ENCODE measurements at places on chromosomes 12 and 14.

- no peak for DNase-seq
Measured at GRCh38 chr14:64634558-64634957, 69.7 kb upstream of the PLEKHG3 start.

DNA sequence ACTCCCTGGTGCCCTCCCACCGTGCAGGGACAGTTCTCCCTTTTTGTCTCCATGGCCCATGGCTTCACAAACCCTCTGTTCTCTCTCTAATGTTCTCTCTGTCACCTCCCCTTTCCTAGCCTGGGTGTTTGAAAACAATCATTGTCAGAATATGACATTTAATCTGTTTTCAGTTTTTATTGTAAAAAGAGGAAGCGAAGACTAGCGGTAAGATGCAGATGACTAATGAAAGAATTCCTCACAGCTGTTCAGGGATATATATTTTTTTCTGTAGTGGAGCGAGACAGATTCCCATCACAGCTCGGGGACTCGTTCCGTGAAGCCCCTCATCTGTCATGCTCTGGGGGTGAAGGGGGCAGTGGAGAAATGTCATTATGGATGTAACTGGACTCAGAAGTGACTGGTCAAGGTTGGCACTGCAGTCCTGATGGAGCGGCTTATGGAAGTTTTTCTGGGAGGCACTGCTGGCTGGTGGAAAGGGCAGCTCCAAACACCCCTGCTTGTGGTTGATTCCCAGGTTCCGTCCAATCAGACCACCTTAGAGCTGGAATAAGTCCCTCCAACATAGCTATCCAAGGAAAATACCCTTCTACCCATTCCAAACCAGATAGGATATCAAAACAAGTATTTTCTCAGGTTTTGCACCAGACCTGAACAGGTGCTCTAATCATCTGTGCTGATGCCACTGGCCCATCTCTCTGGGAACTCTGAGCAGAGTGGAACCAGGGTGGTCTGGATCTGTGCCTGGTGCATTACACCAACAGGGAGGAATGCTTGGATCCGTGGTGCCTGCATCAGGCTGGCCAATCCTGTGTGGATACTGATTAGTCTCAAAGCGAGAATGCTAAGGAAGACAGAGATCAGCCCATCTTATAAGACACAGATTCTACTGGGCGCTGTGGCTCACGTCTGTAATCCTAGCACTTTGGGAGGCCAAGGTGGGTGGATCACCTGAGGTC is 84.7 kb downstream of the GPATCH2L start:
- peak; percentile 71 for DNase-seq

- peak; percentile 63 for DNase-seq
Measured at GRCh38 chr12:5648692-5649359, 216.9 kb downstream of the NTF3 start.

DNA sequence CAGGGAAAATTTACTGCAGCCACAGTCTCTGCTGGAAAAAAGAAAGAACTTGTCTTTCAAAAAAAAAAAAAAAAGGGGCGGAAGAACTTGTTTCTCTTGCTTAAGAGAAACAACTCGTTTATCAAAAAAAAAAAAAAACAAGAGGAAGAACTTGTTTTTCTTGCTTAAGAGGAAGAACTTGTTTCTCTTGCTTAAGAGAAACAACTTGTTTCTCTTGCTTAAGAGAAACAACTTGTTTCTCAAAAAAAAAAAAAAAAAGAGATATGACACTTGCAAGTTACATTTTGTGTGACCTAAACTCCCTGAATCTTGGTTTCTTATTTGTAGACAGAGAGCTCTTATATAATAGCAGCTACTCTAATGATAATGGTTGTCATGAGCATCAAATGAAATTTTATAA is 44.7 kb upstream of the USP15 start:
- DNase-seq, result no peak

DNA sequence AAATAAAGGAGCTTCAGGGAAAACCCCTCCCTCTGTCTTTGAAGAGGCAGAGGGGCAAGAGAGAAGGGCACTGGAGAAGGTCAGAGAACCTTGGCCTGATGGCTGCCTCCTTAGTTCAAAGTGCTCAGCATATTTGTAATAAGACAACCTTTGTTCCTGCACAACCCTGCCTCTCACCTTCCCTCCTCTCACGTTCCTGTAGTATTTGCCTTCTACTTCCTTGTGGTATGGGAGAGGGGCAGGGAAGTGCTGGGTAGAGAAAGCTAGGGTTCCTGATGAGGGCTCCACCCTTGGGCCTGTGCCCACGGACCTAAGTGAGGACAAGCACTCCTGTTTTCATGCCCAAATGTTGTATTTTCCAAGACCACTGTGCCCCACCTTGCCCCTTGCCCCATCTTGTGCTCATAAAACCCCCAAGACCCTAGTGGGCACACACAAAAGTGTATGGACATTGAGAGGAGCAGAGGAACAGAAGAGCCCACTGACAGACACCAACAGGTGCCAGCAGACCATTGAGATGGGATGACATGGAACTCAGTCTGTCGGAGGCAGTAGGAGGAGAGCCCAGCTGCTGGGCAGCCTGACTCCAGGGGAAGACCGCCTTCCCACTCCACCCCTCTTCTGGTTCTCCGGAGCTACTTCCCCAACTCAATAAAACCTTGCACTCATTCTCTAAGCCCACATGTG is 261.5 kb upstream of the CCDC196 start:
- DNase-seq, result no peak

GRCh38 chr14:92967346-92967926 is 44.5 kb downstream of the CHGA start:
- DNase-seq, result no peak

- no peak for DNase-seq
Measured at GRCh38 chr14:92475451-92476187, 38.0 kb upstream of the RIN3 start.

DNA sequence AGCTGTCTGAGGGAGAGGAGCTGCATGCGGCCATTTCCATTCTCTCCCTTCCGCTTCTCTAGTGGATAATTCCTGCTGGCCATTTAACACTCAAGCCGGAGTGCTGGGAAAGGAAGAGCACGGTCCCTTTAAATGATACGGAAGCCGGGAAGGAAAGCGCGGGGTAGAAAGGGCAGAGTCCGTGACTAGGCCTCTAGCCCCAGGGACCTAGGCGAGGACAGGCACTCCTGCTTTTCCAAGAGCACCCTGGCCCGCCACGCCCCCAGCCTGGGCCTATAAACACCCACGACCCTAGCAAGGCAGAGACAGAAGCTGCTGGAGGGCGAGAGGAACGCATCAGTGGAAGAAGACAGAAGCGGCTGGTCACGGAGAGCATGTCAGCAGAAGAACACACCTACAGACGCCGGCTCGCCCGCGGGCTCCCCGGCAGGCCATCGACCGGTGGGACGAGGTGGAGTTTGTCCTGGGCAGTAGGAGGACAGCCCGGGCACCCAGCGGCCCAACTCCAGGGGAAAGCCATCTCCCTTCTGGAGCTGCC is 1206.6 kb upstream of the TMEM132C start:
- no peak for DNase-seq

DNA sequence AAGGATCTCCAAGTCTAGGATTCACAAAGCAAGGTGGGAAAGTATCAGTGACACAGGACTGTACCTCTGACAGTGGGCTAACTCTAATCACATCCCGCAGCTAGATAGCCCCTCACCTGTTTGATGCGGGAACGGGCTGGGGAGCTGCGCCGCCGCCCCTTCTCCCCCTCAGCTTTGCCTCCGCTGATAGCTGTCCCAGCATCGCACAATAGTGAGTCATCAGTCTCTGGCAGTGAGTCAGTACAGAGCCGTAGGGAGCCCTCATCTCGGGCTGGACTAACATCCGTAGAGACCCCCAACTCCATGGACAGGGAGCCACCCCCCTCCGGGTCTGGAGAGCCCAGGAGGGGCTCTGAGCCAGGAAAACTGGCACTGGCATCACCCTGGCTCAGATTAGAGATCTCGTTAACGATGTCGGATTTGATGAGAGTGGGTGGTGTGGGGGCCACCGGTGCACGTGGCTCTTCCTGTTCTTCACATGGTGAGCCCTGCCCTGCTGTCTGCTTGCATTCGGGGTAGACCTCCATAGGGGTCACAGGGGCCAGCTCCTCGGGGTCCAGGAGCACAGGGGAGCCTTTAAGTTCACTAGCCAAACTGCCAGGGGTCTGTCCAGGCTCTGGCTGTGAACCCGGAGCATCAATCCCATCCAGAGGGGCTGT is 10.9 kb downstream of the KMT2D start:
- DNase-seq, result peak; percentile 88

DNA sequence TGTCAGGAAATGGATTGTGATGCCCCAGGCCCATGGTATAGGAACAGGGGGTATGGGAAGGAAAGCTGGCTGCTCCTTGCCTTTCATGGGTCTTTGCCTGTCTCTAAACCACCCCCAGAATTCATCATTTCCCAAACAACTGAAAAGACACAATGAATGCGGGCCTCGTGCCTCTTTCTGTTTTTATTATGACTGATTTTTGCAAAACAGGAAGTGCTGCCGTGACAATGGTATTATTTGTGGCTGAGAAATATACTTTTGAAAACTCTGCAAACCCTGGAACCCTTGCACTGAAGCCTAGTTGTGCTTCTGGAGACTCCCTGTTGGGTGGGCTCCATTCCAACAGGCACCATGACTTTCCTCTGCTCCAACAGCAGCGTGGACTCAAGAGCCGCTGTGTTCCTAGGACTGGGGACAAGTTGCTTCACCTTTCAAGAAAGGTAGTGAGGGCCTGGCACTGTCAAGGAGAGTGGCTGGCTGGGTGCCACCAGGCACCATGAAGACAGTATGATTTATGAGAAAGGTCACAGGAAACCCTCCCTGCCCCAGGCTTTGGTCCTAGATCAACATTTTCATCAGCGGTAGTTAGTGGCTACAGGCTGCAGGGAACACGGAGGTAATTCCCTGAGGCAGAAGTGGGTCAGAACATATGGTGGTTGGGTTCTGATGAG is 4.8 kb upstream of the DGLUCY start:
- no peak for DNase-seq

DNA sequence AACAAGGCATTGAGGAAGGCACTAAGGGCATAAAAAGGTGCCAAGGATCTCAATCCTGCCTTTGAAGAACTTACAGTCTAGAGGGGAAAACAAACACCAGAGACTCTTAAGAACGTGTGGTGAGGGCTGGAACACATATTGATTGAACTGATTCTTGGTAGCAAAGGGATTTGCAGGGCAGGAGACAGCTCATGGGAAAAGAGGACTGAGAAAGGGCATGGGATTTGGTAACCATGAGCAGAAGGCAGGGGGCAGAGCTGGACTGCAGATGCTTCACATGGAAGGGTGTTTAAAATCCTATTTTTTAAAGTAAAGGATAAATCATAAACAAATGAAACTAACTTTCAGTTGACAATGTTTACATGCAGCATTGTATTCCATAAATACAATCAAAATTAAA is 203.1 kb downstream of the ITPR2 start:
- peak; percentile 64 for DNase-seq

GRCh38 chr14:104099096-104100041 is 13.9 kb downstream of the ASPG start:
- DNase-seq, result no peak

DNA sequence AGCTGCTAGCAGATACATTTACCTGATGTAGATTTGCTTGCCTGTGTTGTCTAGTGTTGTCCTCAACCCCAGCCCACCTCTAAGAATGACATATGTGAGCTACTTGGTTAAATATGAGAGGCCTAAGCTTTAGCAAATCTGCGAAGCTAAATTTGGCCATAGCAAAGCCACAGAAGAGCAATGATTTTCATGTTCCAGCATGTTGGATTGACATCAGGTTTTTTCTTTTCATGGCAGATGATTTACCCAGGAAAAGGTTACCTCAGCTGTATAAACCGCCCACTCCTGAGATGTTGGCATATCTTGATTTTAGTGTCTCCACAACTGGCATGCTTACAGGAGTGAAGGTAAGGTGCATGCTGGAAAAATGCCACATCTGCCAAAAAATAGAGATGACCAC is 36.4 kb upstream of the ATF1 start:
- DNase-seq, result no peak

DNA sequence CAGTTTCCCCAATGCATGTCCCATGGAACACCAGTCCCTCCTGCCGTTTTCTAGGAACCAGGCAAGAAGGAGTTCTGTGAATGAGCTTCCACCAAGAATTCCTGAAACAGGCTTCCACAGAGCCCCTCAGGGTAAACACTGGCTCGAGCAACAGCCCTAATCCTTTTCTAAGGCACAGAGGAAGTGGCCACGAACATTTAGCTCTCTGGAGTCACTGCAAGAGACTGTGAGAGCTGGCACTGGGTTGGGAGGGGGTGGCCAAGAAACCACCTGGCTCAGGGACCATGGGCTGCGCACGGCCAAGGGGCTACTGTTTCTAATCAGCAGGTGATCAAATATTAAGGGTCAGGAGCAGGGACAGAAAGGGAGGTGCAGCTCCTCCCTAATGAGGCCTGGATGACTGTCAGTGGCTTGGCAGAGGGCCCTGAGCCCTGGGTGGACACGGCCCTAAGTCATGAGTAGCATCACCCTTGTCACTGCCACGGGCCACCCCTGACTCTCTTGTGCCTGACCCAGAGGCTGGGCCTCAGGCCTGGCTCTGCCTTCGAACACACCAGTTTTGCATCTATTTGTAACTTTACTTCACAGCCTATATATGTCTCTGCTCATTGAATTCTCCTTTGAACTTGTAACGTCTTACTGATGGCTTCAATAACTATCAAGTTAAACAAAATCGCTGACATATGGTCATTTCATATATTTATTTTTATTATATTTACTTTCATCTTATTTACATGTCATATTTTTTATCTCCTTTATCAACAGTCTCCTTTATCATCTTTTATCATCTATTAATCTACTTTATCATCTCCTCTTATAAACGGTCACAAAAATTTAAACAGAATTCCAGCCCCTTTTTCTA is 154.0 kb downstream of the DICER1 start:
- no peak for DNase-seq

DNA sequence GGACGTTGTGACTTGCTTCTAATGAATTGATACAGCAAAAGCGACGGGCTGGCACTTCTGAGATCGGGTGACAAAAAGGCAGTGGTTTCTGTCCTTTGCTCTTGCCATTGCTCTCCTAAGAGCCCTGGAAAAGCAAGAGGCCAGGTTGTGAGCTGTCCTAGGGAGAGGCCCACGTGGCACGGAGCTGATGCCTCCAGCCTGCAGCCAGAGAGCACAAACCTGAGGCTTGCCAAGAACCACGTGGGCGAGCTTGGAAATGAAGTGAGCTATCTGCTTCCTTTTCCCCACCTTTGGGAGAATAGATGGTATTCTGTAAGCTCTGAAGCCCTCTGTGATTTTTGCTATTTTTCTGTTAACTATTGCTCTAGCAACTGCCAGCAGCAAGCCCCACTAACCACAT is 26.4 kb upstream of the NOS1 start:
- DNase-seq, result no peak

GRCh38 chr12:12404297-12404696 is 47.4 kb downstream of the BORCS5 start:
- no peak for DNase-seq

- no peak for DNase-seq
Measured at GRCh38 chr12:78293059-78293686, 462.5 kb downstream of the NAV3 start.

DNA sequence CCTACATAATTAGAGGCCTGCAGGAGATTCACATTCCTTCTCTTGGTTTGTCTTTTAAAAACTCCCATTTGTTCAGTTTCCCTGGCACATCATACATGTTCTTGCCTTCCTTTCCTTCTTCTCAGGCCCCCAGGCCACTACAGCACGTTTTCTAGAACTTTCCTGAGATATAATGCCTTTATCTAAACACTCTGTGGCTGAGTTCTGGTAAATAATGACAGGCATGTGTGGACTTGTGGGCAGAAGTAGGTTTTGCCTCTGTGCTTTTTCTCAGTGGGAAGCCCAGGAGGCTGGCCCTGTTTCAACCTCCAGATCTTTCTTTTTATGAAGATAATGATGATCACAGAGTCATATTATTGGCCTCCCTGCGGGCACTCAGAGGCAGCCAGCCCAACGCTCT is 117.2 kb downstream of the TMX1 start:
- peak; percentile 54 for DNase-seq

- DNase-seq, result no peak
Measured at GRCh38 chr12:29690728-29691127, 93.0 kb downstream of the TMTC1 start.

All from astrocyte of the hippocampus (primary cell).